ENCODE measurements at places on chromosomes 1 and 21.

DNA sequence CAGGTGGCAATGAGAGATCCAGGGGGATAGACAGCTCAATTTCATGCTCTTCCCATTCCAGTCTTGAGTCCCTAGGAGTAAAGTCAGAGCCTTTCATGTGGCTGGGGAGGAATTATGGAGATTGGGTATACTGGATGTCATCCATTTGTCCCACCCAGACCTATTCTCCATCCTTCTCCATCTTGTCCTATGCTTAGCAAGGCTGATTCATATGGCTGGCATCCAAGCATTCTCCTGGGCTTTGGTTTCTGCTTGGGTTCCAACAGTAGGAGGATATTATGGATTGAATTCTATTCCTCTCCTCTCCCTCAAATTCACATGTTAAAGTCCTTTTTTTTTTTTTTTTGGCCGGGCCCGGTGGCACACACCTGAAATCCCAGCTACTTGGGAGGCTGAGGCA, 3.8 kb upstream of the CDC20 start:
- no peak for DNase-seq

DNA sequence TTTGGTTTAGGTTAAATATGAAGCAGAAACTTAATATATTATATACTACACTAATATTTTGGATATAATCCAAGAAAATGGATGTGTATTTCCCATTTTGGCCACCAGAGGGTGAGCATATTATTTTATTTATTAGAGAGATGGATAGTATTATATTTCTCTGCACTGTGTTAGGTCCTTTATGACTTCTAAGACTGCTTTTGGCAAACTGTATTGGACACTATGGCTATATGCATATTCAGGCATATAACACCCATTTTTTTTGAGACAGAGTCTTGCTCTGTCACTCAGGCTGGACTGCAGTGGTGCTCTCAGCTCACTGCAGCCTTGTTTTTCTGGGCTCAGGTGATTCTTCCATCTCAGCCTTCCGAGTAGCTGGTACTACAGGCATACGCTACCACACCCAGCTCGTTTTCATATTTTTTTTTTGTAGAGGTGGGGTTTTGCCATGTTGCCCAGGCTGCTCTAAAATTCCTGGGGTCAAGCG, 17.8 kb upstream of the PGM1 start:
- no peak for DNase-seq

DNA sequence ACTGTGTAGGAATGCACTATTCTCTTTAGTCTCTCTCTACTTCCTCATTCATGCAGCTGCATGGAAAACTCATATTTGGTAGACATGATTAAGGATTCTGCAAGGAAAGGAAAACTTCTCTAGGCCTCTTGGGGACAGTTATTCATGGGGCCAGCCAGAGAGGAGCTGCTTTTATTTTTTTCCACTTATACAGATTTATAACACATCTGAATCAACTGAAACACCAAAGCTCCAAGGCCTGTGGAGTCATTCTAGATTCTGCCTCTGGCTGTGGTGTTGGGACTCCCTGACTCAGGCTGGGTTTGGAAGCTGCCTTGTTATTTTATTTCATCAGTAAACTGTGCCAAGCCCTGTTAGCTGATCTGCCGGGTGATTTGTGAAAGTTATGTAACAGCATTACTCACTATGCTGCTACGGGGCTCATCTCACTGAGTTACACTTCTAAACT, 83.9 kb upstream of the EDEM3 start:
- no peak for DNase-seq

- no peak for DNase-seq
Observed at GRCh38 chr1:80593197-80593596, 1207.5 kb upstream of the ADGRL2 start.

GRCh38 chr1:234369784-234370183, 3.5 kb upstream of the COA6 start:
- DNase-seq: no peak

GRCh38 chr1:204293605-204294337, 66.0 kb downstream of the PLEKHA6 start:
- DNase-seq: no peak

- no peak for DNase-seq
Observed at GRCh38 chr1:161872506-161872905, 106.4 kb downstream of the ATF6 start.

DNA sequence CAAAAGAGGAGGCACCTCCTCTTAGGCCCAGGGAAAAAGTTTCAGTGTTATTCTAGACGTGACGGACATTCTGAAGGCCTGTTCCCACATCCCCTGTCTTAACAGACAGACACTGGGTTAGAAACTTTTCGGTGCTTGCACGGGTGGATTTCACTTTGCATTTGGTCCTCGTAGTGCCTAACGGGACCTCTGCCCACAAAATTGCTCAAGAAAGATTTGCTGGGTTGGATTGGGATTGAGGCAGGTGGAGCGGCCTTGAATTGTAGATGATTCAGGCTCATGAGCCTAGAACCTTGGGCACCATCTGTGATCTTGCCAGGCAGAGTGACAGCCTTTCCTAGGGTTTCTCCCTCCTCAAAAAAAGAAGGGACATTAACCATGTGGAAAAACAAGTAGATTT, 2.8 kb downstream of the PLA2G5 start:
- DNase-seq: no peak

GRCh38 chr1:9881838-9882249, 28.2 kb downstream of the CTNNBIP1 start:
- no peak for DNase-seq

GRCh38 chr1:12630946-12631530, 12.8 kb upstream of the AADACL4 start:
- DNase-seq: no peak

DNA sequence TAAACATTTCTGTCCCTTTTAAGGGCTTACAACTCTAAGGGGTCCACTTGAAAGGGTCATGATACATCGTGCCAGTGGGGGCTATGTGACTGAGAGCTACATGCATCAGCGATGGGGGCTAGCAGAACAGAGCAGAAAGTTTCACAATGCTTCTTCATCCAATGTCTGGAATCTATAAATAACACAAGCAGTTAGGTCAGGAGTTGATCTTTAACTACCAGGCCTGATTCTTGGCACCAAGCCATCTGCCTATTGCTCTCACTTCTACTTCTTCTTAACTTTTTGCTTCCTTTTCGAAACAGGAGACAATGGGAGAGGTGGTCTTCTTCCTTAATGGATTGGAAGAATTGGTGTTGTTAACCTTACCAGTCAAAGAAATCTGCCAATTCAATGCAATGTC, 410.0 kb downstream of the TGFB2 start:
- no peak for DNase-seq

DNA sequence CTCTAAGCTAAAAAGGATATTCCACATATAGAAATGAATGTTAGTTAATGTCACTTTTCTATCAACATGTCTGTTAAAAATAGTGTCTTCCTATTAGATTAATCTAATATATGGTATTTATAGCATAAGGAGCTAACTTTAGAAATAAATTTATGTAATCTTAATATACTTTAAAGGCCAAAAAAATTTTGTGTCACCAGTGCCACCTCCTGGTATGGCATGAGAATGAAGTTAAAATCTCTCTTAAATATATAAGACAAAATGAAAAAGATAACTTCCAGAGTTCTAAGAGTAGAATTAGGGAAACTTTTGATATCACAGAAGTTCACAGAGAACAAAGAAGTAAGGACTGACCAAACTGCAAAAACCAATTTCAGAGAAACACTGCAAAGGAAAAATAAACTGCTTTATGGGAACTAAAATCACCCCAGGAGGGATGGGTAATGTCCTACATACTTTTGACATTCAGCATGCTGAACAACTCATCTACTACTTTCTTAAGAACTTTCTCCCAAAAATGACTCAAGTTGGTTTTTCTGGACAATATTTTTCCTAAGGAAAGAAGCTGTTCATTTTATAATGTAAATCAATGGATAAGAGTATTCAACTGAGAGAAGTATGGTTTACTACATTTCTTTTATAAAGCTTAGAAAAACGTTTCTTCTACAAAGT, 82.8 kb downstream of the TRIM33 start:
- peak; percentile 22 for DNase-seq

DNA sequence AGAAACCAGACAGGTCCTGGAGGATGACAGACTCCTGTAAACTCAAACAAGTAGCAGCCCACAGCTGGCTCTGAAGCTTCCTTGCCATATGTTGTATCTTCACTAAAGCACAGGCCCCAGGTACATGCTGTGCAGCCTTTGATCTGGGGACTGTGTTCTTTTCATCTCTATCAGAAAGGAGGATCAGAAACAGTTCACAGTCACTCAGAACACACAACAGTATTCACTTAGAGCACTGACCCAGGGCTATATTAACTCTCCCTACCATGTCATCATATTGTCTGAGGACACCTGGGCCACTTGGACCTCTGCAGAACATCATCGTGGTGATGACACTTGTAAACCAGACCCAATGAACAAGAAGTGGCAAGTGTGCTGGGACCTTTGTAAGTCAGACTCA, 222.0 kb downstream of the SETD4 start:
- no peak for DNase-seq

- DNase-seq: no peak
Observed at GRCh38 chr1:29122682-29123052, 1.0 kb downstream of the TMEM200B start.

- peak; percentile 58 for DNase-seq
Observed at GRCh38 chr21:35400233-35400939, 351.3 kb upstream of the RUNX1 start.

- no peak for DNase-seq
Observed at GRCh38 chr1:246794048-246794827, 70.0 kb downstream of the SCCPDH start.

GRCh38 chr1:2238361-2239012, 10.4 kb downstream of the SKI start:
- DNase-seq: no peak

GRCh38 chr1:165575468-165576099, 31.8 kb downstream of the LRRC52 start:
- DNase-seq: no peak

DNA sequence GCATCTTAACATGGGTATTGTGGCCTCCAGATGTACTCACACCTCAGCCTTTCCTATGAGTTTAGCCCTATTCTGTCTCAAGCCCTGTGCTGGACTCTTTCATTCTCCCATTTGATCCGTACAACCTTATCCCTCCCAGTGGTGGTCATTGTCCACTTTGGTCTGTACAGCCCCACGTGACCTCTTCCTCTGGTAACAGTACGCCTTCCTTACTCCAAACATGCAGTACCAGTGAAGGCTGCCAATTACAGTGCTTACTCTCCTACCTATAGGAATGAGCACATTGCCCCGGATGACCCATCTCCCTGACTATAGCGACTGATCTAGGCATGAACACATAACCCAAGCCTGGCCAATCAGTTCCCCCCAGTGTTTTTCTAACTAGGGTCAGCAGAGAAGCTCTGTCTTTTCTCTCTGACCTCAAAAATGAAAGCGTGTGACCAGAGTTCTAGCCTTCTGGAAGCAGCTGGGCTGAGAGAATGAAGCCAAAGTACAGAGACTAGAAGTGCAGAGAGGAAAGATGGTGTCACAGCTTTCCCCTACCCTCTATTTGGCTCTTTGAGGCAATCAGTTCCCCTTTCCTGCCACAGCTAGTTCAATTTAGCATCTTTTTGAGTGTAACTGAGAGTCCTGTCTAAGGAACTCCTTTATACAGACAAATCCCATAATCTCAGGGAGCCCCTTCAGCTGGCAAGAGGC, 9.9 kb upstream of the QSOX1 start:
- no peak for DNase-seq

GRCh38 chr1:67194209-67194863, 28.1 kb downstream of the IL23R start:
- DNase-seq: no peak

- DNase-seq: no peak
Observed at GRCh38 chr1:201096041-201096461, 16.2 kb downstream of the CACNA1S start.

DNA sequence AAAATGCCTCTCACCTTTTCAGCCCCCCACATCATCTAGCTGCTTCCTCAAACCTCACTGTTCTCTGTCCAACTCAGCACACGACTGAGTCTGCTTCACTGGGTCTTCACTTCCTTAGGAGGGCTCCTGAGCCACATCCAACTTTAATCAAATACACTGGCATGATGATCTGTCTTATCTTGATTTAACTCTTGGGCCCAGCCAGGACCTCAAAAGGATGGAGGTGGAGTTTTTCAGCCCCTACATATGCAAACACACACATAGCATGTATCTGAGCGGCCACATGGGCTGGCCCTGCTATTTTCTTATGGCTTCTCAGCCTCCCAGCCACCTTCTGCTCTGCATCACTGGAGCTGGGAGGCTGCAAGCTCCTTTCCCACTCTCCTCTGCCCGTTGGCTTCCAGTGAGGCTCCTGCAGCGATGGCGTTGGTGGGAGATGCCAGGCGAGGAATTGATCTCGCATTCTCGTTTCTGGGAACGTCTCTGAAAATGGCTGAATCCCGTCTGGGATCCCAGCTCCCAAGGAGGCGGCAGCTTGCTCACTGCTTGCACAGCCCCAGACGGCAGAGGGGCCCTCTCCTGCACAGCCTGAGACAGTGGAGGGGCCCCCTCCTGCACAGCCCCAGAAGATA, 1.8 kb upstream of the PRXL2B start:
- DNase-seq: no peak

GRCh38 chr1:166929911-166930310, 45.4 kb downstream of the ILDR2 start:
- DNase-seq: no peak

- DNase-seq: no peak
Observed at GRCh38 chr1:57122031-57122430, 156.2 kb upstream of the C8B start.

- no peak for DNase-seq
Observed at GRCh38 chr1:46546210-46546609, 5.2 kb downstream of the KNCN start.

GRCh38 chr1:176841238-176841637, 323.3 kb downstream of the ASTN1 start:
- no peak for DNase-seq

DNA sequence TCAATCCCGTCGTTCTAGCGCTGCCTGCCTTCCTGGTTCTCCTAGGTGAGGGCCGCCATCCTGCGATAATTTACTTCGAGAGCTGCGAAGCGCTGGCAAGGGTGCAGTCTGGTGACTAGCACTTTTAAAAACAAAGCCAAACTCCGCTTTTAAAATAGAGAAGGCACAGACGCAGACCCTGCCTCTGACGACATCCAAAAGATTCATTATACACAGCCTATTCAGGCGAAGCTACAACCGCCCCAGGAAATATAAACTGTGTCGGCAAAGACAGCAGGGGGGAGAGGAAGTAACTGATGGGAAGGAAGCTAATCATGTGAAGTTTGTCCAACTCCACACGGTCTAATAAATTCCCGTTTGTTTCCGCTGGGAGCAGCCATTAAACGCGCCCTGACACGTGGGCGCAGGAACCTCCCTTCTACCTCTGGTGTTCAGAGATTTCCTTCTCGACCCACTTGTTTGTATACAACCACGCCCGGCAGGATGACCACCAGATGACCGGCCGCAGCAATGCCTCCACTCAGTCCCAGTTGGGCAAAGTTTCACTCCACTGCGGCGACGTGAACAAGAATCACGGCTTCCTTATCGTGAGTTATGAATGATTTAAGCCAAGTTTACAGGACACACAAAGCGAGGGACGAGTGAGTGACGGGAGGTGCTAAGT, 1.3 kb downstream of the GNG12 start:
- DNase-seq: no peak

DNA sequence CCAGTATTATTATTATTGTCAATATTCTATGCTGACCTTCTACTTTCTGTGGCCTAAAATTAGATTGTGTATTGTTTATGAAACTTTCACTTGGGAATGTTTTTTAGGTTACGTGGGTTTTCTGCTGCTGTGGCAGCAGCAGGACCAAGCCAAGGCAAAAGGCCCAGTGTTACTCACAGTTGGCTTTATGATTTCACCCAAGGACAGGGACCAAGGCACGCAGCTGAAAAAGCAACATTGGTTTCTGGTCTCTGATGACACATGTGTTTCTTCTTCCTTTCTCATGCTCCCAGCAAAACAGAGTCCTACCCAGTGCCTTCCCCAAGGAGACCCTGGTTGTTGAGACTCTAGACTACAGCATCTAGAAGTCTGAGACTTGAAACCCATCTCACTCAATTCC, 413.7 kb downstream of the SETD4 start:
- DNase-seq: no peak
